Activated CD8-positive, alpha-beta memory T cell treated with anti-CD3 and anti-CD28 coated beads for 1 hour (primary cell): ENCODE measurements at places on chromosomes 5 and 9.

DNA sequence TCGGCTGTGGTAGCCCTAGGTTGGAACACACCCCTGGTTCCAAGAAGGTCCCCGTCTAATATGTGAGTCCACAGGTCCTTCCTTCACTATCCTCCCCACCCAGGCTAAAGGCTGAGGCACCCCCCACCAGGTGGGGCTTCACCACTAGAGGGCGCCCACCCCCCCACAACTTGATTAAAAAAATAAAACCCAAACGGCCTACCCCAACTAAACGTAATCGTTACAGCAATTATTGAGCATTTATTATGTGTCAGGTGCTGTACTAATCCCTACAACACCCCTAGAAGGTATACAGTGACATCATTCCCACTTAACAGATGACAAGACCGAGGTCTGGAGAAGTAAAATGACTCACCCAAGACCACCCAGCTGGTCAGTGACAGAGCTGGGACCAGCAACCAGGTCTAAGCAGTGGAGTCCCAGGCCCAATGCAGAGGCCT, 65.0 kb downstream of the FGF18 start:
- DNase-seq: peak; percentile 42

DNA sequence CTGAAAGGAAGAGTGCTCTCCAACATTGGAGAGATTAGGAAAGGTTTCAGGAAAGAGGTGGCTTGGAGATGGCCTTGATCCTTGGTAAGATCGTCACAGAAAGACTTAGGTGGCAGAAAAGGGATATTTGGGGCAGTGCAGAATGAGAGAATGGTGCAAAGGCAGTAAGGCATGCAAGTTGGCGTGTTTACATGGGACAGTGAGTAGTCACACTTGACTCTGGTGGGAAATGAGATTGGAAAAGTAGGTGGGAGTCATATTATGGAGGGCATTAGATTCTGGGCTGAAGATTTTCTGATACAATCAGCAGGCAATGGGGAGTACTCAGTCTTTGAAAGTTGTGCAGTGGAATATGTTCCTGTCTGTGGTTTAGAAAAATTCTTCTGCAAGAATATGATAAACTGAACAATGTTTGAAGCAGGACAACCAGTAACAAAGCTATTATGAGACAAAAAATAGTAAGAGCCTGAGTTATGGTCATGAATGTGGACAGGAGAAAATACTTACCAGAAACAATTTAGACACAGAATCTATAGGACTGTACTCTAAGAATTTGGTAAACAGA, 76.2 kb upstream of the ANKRD55 start:
- DNase-seq: no peak

DNA sequence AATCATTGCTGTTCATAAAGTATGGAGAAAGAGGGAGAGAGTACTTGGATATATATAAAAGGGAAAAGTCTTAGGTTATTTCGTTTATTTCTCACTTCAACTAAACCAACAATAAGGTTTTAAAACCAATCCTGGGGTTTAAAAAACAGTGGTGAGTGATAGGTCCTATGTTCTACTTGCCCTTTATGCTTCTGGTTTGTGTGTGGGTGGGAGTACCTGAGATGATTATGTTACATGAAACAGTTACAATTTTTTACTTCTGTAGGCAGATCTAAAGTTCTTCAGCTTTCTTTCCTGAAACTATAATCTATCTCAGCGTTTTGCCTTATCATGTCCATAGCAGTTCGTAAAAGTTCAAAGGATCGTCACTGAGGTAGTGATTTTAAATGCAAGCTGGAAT, 49.2 kb downstream of the STX17 start:
- no peak for DNase-seq

GRCh38 chr5:66595756-66596635, at the start of gene MAST4:
Gene MAST4, plus strand, starts transcription at chr5:66596393. Its CDS starts 263 bp downstream, at chr5:66596656.
- DNase-seq: no peak

DNA sequence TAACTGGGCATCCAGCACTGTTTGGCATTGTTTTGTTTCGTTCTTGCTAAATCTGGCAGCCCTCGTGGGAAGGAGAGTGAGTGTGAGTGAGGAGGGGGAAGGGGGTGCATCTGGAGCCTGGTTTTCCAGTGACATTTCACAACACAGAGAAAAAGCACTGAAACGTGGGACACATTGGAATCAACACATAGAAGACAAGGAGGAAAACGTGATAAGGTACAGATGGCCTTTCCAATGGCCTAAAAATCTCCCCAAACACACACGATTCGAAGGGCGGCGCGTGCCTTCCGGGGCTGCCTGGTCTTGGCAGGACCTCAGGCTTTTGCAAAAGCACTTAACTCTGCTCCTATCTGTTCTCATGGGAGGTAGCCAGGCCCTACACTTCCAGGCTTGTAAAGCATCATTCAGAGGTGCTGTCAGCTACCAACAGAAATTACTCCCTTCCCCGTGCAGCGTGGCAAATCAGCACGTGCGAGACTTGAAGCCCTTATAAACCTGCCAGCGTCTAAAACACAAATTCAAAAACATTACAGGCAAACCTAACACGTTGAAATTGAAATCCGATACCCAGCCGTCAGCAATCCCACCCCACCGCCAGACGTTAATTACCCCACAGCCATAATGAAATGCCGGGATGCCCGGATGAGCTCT, 129.4 kb downstream of the OLFM1 start:
- DNase-seq: no peak

DNA sequence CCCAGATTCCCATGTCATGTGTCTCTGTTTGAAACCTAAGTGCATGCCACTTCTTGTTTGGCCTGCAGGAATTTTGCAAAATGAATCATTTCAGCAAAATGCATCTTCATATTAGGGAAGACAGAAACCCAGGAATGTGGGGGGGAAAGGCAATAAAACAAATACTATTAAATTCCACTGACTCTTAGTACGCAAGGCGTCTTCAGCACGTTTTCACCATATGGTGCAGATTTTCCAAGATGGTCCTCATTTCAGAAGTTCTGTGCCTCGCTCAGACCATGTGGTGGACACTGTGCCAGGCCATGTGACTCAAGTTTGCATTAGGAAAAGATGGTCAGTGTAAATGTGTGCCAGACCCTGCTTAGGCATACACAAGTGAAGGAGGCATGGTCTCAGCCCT, 184.0 kb downstream of the ACTL7B start:
- no peak for DNase-seq

DNA sequence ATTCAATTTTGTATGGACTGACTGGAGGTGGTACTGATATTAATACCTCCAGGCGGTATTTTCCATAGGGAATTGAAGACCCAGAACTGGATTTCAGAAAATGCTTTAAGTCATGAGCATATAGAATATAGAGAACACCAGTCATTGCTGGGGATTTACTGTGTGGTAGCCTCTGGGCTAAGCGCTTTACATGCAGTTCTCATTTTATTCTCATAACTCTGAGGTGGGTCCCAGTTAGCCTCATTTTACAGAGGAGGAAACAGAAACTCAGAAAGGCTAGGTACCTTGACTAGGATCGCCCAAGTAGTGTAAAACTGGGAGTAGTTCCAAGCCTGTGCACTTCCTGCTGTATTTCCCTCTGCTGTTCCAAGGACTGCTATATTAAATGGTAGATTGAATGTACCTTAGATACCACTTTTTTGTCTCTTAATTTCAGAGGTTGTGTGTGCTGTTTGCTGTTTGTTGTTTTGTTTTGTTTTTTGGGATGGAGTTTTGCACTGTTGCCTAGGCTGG, 13.8 kb downstream of the SLC44A1 start:
- DNase-seq: no peak

- no peak for DNase-seq
These were observed 79.7 kb downstream of the COL5A1 start for GRCh38 chr9:134721344-134721743.

GRCh38 chr5:157732596-157733262, 1.5 kb downstream of the THG1L start:
- no peak for DNase-seq

DNA sequence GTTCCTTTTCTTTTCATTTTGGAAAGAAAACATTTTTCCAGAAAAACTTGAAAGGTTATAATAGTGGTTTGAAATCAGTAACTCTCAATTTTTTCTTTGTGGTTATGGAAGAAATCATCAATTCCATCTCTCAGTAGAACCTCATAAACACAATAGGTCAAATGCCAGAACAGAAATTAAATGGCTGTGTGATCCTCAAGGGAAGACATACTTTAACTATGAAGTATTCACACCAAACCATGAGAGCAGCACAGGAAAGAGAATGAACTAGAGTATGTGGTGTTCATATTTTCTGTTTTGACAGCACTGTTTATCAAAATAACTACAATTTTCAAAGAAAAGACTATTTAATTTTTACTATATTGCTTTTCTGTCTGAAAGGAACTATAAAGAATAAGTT, 29.7 kb upstream of the EFNA5 start:
- DNase-seq: no peak

- no peak for DNase-seq
These were observed 245.7 kb downstream of the PSAT1 start for GRCh38 chr9:78542491-78543181.
